ENCODE measurements at places on chromosomes 6 and 20. TPM values are rescaled to one million over a fixed set of nuclear protein-coding genes. Genes with fewer than 3 reads are reported as not detected.

The PRSS35 gene
- total RNA-seq: not detected

The NR2E1 gene
- total RNA-seq: not detected

The CLPSL1 gene
- total RNA-seq: not detected

The LY6G6F gene
- total RNA-seq: not detected

The ENPP4 gene
- total RNA-seq: 2.0 TPM

The ABCC10 gene
- total RNA-seq: 17.7 TPM

The HLA-DMB gene
- total RNA-seq: 15.3 TPM

The SULF2 gene
- total RNA-seq: 28.1 TPM

The KIZ gene
- total RNA-seq: 25.0 TPM

The C20orf202 gene
- total RNA-seq: 1.4 TPM

The SLC22A16 gene
- not detected for total RNA-seq

The SIM1 gene
- 0.75 TPM for total RNA-seq

The FERMT1 gene
- total RNA-seq: 28.4 TPM

The GATA5 gene
- 1.6 TPM for total RNA-seq
